ENCODE measurements at places on chromosomes 12 and 14.

- no peak for DNase-seq
These were observed 88.5 kb downstream of the GPHN start for GRCh38 chr14:66596241-66596985.

- DNase-seq, result no peak
These were observed 209.4 kb downstream of the PCNX1 start for GRCh38 chr14:71116568-71117122.

- DNase-seq, result no peak
These were observed 38.5 kb upstream of the BAZ1A start for GRCh38 chr14:34913619-34914018.

DNA sequence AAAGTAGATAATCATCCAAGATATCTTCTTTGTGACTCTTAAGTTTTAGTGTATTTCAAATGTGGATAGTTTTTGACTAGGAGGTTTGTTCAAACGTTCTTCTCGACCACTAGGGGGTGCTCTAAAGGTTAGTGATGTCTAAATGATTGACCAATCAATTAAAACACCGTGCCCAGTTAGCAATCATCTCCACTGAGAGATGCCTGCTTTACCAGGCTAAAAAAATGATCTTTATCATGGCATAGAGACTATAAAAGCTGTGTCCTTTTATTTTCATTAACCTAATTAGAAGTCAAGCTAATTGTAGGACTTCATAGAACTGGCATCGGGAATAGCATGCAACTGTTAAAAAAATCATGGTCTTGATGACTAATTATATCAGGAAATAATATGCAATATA lies 153.9 kb downstream of the PRKCH start:
- DNase-seq, result peak; percentile 81

DNA sequence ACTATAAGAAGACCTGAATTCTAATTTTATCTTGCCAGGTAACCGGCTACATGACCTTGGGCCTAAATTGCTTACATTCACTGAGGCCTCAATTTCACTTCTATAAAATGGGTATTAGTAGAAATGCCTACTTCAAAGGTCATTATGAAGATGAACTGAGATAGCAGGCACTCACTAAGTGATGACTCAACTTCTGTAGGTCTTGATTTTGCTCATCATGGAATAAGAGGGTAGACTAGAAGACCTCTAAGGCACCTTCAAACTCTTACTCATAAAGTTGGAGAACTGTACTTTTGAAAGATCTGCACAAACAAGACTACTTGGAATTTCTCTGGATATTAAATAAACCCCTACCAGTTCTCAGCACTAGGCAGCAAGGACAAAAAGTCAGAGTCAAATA lies 39.3 kb upstream of the FRMD6 start:
- peak; percentile 34 for DNase-seq

DNA sequence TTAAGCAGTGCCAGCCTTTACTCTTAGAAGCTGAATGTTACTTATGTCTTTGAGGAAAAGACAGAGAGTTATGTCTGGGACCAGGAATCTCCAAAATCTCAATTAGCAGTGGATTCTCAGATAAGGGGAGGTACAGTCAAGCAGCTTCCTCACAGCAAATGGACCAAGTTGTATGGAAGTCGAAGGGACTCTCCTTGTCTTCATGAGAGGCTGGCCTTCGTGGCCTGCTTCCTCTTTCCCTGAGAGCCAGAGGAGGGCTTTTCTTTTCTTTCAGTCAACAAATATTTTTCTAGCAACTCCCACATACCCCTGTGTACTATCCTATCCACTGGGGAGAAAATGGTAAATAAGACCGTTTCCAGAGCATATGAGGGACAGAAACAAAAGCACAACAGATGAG lies 6.6 kb upstream of the WNT5B start:
- DNase-seq, result no peak

DNA sequence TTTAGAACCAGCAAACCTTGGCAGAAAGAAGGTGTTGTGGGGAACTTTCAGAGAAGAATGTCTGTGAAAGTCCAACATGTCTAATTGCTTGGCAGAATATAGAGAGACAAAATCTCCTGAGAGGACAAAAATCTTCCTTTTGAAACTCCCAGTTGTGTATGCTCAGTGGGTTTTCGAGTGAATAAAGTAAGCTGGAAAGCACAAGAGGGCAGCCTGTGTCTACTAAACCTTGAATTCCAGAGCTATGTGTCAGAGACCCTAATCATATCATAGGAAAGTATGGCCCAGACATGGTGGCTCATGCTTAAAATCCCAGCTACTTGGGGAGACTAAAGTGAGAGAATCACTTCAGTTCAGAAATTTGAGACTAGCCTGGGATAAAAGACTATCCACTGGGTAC lies 661.2 kb downstream of the SLC16A7 start:
- no peak for DNase-seq

GRCh38 chr12:94062194-94062593 lies 86.2 kb upstream of the PLXNC1 start:
- no peak for DNase-seq

DNA sequence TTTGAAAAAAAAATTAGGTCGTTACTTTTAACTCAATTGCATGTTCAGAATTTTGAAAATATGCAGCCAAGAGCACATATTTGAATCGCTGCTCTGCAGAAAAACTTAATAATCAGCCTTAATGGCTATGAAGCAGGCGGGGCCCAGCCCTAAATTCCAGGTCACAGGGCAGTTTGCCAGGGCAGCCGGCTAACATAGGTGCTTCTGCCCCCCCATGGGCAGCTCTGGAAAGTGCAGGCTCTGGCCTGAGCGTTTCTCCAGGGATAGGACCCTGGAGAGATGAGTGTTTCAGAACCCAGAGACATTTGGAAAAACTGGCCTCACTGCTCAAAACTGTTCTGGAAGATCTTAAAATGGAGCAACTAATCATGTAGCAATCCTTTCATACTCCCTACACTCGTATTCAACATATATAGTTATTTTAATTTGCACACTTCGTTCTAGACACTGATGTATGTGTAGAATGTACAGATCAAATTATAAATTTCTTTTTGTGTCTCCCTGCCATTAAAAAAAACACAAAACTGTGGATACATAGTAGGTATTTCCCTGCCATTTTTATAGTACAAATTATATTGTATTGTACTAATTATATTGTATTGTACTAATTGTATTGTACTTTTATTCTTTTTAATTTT lies 26.0 kb upstream of the PTGR2 start:
- peak; percentile 79 for DNase-seq

DNA sequence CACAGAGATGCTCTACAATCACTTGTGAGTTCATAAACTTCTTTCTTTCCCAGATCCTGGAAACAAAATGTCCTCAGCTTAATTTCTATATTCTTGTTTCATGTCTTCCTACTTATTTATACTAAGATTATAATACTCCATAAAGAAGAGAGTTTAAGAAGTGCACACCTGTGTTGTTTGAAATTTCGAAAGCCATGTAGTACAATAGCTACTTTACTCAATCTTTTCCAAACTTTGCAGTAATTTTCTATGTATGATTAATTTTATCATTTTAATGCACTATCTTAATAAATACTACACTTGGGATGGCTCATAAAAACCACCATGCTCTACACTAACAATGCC lies 300 bp upstream of the TTC5 start:
- DNase-seq, result no peak

- DNase-seq, result no peak
These were observed 81.0 kb upstream of the CCDC196 start for GRCh38 chr14:66405158-66405557.

GRCh38 chr12:1108276-1108675 lies 117.3 kb downstream of the ERC1 start:
- no peak for DNase-seq

GRCh38 chr14:105944632-105945610 lies 418.5 kb downstream of the TMEM121 start:
- DNase-seq, result peak; percentile 85
